Large intestine (tissue), 12 donors: ENCODE measurements at places on chromosomes 4 and X. TPM values are rescaled to one million over a fixed set of nuclear protein-coding genes. Genes with fewer than 3 reads are reported as not detected.

GRCh38 chr4:109406337-109406931, 27.2 kb upstream of the SEC24B start:
- DNase-seq, result peak; percentile 46

CFAP99 gene
- 0.09 TPM for polyA plus RNA-seq

SPINK2 gene
- polyA plus RNA-seq, result 0.72 TPM

DNA sequence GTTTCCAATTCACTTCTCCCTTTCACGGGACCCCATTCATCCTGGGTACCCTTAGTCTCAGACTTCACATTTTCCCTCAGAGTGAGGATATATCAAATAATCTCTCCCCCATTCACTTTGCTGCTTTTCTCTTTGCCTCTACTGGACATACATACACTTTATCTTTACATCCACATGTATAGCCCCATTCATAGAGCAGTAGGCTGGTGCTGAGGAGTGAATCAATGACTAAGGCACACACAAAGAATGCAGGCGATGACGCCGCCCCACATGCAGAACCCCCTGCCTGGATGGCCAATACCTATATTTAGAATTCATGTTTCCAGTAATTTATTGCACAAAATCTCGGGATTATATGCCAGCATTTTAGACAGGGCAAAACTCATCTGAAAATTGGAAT, 554.3 kb upstream of the TENM3 start:
- DNase-seq, result no peak

SPANXB1 gene
- polyA plus RNA-seq, result 0.90 TPM

DNA sequence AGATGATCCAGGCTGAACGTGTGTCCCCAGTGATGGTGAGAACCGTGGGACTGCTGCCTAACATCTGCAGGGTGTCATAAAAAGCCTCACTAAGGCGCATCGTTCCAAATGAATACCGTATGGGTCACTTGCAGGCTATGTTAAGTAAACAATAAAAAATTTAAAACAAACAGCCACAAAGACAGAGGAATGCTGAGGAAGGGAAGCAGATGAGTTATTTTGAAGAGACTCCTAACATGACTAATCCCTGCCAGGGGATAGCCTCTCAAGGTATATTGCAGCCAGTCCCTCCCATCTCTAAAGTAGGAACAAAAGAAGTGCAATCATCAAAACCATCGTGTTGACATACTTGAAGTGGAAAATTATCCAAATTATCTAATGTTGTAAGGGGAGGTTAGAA, 83.8 kb downstream of the UNC5C start:
- DNase-seq, result no peak

SLC4A4 gene
- 11.2 TPM for polyA plus RNA-seq

ZAR1 gene
- 0.03 TPM for polyA plus RNA-seq

DNA sequence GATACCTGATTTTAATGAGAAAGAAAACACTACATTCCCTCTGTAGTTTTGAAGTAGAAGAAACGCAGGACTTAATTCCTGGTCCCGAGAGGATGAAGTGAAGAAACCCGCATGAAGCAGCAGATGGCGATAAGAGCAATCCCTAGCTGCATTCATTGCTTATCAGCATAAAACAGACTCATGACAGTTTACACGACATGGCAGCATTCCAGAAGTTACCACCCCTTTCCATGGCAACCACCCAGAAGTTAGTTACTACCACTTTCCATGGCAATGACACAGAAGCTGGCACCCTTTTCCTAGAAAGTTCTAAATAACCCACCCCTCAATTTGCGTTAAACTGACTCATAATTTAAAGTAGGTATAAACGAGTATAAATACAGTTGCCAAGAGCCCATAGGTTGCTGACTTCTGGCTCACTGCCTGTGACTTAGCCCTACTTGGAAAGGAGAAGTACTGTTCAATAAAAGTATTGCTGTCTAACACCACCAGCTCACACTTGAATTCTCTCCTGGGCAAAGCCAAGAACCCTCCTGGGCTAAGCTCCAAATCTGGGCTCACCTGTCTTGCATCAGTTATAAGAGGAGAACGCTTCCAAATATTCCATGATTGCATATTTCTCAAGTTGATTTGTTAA, 5.5 kb upstream of the XAGE2 start:
- DNase-seq, result peak; percentile 2

CCDC110 gene
- polyA plus RNA-seq, result 0.94 TPM

GRCh38 chrX:54029529-54030143, 14.6 kb downstream of the PHF8 start:
- no peak for DNase-seq

DNA sequence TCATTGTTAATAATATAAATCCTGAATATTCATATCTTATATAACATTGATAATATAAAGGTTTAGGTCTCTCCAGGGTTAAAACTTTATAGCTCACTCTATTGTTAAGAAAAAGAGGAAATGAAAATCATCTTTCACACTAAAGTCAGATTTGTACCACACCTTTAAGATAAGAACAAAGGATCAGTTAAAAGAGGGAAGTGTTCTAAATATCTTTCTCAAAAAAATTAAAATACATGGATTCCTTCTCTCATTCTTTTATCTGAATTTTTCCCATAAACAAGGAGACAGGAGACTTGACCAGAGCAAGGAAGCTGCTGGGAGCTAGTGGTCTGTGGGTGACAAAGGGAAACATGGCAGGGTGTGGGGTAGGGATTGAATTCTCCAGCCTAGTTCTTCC, 323.0 kb upstream of the CPXCR1 start:
- DNase-seq, result no peak

DNA sequence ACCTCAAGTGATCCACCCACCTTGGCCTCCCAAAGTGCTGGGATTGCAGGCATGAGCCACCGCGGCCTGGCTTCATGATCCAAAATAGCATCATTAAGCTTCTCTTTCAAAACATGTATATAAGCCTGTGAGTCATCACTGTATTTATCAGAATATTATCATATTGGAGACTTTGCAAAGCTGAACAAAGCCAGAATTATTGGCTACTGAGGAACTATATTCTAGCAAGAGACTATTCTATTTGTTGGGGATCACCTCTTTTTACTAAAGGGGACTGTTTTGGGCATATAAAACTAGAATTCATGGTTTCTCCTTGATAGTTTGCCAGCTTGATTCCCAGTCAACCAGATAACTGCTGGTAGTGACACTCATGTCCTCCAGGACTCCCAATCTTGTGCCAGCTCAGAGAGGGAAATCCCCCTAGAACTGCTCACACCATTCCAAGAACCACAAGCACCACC, 40.1 kb downstream of the TET2 start:
- DNase-seq, result no peak

HTN3 gene
- not detected for polyA plus RNA-seq

GRCh38 chrX:88439935-88440334, 307.1 kb upstream of the CPXCR1 start:
- no peak for DNase-seq

DNA sequence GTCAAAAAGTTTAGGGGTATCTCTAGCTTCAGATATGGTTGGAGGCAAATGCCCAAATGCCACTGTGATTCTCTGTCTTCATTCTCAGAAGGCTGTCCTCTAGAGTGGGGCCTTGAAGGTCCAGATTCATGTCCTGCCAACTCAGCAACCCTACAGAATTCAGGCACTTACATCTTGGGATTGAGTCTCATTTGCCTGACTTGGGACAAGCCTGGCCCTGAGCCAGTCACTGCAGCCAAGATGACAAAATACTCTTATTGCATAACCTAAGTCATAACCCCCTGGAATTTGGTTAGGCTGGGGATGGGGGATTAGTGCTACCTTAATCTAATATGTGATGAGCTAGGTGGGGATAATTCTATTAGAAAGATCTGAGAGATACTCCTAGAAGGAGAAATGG, 100.5 kb downstream of the AREG start:
- no peak for DNase-seq

- DNase-seq, result no peak
Measured at GRCh38 chr4:162803378-162803777, 363.3 kb downstream of the NAF1 start.

ZCCHC13 gene
- not detected for polyA plus RNA-seq

DNA sequence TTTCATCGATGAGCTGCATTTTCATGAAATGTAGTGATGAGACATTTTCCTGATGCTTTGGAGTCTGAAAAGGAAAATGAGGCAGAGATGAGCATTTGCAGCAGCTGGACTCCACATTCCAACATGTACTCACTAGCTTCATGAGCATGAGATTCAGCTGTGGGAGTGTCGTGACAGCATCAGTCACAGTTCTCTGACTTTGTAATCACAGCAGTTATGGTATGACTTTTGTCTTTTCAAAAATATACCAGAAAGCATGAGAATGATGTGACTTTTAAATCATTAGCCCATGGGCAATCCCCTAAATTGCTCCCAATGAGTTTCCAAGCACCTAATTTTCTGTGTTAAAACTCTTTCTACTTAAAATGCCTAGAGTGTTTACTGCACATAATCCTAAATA, 18.3 kb upstream of the MSL3 start:
- DNase-seq, result no peak

- DNase-seq, result no peak
Measured at GRCh38 chrX:29231800-29232199, 644.6 kb downstream of the IL1RAPL1 start.

CFAP299 gene
- polyA plus RNA-seq, result 0.16 TPM

ADAM29 gene
- 0.13 TPM for polyA plus RNA-seq

- DNase-seq, result no peak
Measured at GRCh38 chr4:28211676-28212470, 1351.2 kb downstream of the STIM2 start.

SULT1B1 gene
- 118 TPM for polyA plus RNA-seq
